Lung microvascular endothelial cell (primary cell): ENCODE measurements at places on chromosomes 7 and 10. TPM values are rescaled to one million over a fixed set of nuclear protein-coding genes. Genes with fewer than 3 reads are reported as not detected.

GRCh38 chr7:77326131-77326530, 90.0 kb downstream of the GSAP start:
- no peak for DNase-seq

- no peak for DNase-seq
These were observed 10.0 kb upstream of the GTF2IRD1 start for GRCh38 chr7:74443543-74444247.

- DNase-seq = no peak
These were observed 254.9 kb upstream of the SHH start for GRCh38 chr7:156067156-156067555.

- DNase-seq = peak; percentile 54
These were observed 268.6 kb downstream of the HGF start for GRCh38 chr7:81501220-81501619.

- no peak for DNase-seq
These were observed 116.1 kb downstream of the CLEC2L start for GRCh38 chr7:139639563-139639962.

GRCh38 chr10:24616536-24616935, 107.2 kb downstream of the ARHGAP21 start:
- DNase-seq = peak; percentile 16

NODAL gene
- total RNA-seq = not detected in 2 replicates

GDF2 gene
- not detected in 2 replicates for total RNA-seq

GRCh38 chr10:127254276-127254675, 57.9 kb upstream of the INSYN2A start:
- DNase-seq = peak; percentile 76

DNA sequence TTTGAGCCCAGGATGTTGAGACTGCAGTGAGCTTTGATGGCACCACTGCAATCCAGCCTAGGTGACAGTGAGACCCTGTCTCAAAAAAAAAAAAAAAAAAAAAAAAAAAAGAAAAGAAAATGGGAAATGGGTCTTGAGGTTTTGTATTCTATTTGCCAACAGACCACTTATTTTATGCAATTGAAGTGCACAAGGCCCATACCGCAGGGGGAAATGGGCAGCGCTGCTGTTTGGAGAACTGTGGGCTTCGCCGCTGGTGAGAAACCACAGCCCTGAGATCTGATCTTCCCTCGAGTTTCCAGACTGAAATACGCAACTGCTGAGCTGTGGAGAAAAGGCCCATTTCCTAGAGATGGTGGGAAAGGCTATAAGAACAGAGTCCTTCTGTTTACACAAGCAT, 512.0 kb downstream of the TCERG1L start:
- DNase-seq = no peak

DNA sequence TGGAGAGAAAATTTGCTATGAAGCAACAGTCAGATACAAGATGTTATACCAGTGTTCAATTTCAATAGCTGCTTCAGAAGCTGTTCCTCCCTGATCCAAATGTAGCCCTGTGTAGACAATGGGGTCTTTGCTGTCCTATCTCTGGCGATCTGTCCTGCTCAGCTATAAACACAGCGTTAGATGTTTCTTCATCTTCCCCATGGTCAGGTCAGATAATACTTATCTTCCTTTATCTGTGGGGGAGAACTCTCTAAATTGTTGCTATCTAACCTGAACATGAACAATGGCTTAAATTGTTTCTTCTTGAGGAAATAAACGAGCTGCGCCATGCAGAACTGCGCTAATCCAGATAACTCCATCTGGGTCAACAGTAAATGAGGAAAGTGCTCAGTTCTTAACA, 15.6 kb upstream of the KIAA1217 start:
- no peak for DNase-seq

DNA sequence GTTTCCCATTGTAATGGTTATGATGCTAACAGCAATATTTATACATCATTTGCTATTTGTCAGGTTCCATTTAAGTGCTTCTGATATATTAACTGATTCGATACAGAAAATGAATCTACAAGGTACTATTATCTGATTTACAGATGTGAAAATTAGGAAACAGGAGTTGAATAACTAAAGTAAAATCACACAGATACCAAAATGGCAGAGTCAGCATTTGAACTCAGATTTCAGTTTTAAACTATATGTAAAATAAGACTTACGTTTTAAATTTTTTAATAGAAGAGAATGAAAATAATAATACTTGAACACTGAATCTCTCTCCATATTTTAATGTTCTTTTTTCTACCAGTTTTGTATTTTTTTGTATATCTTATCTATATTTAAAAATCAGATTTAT, 313.2 kb downstream of the MDFIC start:
- DNase-seq = no peak

GRCh38 chr10:129613377-129613980, 146.4 kb downstream of the MGMT start:
- no peak for DNase-seq

DNA sequence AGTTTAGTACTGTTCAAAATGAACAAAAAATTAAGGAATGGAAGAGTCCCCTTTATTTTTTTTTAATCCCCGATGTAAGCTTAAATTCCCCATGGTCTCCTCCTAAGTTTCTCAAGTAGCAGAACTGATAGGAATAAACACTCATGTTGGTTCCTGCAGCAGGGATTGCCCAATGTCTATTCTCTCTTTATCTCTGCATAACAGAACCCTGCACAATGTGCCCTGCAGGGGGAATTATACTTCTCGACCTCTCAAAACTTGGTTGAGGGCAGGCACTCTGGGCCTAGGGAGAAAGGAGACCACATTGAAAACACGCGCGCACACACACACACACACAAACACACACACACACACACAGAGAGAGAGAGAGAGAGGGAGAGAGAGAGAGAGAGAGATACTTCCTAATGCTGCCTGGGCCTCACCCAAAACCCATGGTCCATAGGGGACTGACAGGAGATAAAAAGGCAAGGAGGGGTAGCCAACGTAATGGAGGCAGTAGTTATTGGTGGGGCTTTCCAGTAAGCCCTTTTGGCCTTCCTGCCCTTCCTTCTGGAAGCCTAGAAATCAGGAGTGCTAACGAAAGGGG, 22.7 kb downstream of the JAZF1 start:
- DNase-seq = no peak

GPC2 gene
- 1.3 and 2.2 TPM in 2 replicates for total RNA-seq

TMEM196 gene
- not detected in 2 replicates for total RNA-seq

PKD1L1 gene
- 0.20 and 0.44 TPM in 2 replicates for total RNA-seq

DNA sequence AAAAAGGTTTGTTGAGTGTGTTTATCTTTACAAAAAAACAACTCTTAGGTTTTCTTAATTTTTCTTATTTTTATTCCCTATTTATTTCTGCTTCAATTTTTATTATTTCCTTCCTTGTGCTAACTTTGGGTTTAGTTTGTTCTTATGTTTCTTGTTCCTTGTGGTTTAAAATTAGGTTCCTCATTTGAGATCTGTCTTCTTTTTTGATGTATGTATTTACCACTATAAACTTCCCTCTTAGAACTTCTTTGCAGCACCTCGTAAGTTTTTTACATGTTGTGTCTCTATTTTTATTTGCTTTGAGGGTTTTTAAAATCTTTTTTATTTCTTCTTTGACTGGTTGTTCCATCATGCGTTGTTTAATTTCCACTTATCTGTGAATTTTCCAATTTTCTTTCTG, 1217.1 kb upstream of the CELF2 start:
- DNase-seq = no peak

- no peak for DNase-seq
These were observed 5.6 kb upstream of the PKD1L1 start for GRCh38 chr7:47953822-47954221.

GRB10 gene
- total RNA-seq = 59.9 and 70.4 TPM in 2 replicates

INHBA gene
- 0.40 and 1.5 TPM in 2 replicates for total RNA-seq

CTAGE8 gene
- not detected in 2 replicates for total RNA-seq

- DNase-seq = peak; percentile 88
These were observed at the start of gene NT5C2 for GRCh38 chr10:103193107-103193819. Gene NT5C2 (minus strand): TSS chr10:103193272. CDS start chr10:103174958, 18,314 bp downstream.

NUTM2A gene
- total RNA-seq = under 0.01 and 0.20 TPM in 2 replicates

- no peak for DNase-seq
These were observed 134.2 kb downstream of the DIP2C start for GRCh38 chr10:555281-555680.

- peak; percentile 16 for DNase-seq
These were observed 38.7 kb downstream of the PLXNA4 start for GRCh38 chr7:132537456-132538145.

- no peak for DNase-seq
These were observed 2.4 kb downstream of the ACTA2 start for GRCh38 chr10:88949912-88950837.

DNA sequence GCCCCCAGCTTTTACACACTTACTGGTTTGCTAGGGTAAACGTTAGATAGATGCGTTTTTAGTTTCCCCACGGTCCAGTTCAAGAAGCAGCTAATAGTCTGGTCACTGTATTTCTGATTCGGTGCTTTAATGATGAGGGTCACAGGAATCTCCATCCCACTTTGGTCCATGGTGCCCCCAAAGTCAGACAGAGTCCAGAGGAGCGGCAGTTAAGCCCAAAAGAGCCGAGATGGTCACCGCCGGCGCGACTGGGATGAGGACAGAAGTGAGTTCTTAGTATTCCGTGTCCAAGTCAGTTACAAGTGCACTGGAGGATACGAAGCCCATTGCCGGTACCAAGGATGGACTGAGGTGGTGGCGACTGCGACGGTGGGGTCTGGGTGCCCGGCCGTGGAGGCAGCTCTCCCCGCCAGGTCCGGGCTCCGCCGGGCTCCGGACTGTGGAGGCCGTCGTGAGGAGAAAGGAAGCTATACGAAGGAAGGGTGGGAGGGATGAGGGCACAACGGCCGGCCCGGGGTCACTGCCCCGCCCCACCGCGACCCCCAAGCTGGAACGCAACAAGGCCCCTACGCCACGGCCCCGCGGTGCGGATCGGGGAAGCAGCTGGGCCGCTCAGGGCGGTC, 663 bp downstream of the HERPUD2 start:
- DNase-seq = no peak

OR2A1 gene
- total RNA-seq = not detected in 2 replicates

DNA sequence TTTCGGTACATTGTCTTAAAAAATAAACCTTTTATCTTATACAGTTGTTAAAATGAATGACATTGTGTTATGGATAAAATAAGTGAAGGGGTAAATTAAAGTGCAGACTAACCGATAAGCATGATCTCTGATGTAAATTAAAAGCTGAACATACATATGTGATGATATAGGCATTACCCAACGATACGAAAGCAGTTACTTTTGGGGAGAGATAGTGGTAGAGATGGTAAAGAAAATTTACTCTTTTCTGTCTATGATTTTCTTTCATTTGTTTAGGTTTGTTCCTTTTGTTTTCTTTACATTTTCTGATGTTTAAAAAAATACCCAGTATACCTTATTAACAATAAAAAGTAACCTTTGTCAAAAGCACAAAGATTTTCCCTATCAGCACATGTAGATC, 6.4 kb downstream of the C1GALT1 start:
- no peak for DNase-seq

- no peak for DNase-seq
These were observed 116.0 kb upstream of the ANKRD1 start for GRCh38 chr10:91036807-91037411.

- peak; percentile 81 for DNase-seq
These were observed at the start of gene ACBD7 for GRCh38 chr10:15088428-15089261. Gene ACBD7 (minus strand): TSS chr10:15088776. CDS start chr10:15088728, 48 bp downstream.

FAM204A gene
- 24.2 and 28.0 TPM in 2 replicates for total RNA-seq

CCDC146 gene
- 0.65 and 0.79 TPM in 2 replicates for total RNA-seq

GHRHR gene
- total RNA-seq = not detected in 2 replicates

- peak; percentile 75 for DNase-seq
These were observed 7.7 kb downstream of the KCNMA1 start for GRCh38 chr10:77629775-77630506.

DNA sequence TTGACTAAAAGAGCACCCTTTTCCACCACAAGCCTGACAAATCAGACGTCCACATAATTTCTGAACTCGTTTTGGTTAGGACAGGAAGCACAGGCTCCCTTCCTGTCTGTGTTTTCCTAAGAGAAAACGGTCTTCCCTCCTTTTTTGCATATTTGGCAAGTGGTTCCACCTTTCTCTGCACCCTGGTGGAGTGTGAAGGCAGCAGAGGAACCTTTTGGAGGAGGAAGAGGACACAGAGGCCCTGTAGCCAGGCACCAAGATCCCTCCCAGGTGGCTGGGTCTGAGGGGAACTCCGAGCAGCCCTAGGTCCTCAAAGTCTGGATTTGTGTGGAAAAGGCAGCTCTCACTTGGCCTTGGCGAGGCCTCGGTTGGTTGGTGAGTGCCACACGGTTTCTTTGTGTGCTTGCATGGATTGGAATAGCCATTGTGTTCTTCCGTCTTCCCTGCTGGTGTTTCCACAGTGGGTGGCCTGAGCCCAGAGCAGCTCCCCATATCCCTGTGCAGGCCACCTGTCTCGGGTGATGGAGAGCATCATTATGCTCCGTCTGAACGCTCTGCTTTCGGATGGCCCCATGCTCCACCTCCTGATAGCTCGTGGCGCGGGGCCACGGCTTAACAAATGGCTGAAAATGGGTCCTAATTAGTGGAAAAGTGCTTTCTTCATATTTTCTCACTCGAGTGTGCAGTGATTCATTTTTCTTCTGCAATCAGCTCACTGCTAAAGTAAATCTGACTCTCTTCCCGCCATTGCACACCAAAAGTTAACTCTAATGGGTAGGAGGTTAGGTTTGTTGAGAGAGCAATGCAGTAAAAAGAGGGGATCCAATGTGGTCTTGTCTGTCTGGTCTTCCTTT, 4.2 kb downstream of the IKZF1 start:
- DNase-seq = no peak

DNA sequence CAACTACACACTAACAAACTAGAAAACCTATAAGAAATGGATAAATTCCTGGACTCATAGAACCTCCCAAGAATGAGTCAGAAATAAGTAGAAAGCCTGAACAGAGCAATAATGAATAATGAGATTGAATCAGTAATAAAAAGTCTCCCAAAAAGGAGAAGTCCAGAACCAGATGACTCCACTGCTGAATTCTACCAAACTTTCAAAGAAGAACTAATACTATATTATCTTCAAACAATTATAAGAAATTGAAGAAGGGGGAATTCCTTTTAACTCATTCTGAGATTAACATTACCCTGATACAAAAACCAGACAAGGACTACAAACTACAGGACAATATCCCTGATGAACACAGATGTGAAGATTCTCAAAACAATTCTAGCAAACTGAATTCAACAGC, 47.8 kb upstream of the CDK6 start:
- no peak for DNase-seq

- peak; percentile 87 for DNase-seq
These were observed 70.3 kb upstream of the RSU1 start for GRCh38 chr10:16887565-16887964.

GRCh38 chr7:55234408-55234807, 130.7 kb upstream of the LANCL2 start:
- DNase-seq = no peak

ASAH2 gene
- 0.22 and 0.79 TPM in 2 replicates for total RNA-seq

UBTD1 gene
- 41.6 and 59.9 TPM in 2 replicates for total RNA-seq

C10orf53 gene
- not detected in 2 replicates for total RNA-seq

DNA sequence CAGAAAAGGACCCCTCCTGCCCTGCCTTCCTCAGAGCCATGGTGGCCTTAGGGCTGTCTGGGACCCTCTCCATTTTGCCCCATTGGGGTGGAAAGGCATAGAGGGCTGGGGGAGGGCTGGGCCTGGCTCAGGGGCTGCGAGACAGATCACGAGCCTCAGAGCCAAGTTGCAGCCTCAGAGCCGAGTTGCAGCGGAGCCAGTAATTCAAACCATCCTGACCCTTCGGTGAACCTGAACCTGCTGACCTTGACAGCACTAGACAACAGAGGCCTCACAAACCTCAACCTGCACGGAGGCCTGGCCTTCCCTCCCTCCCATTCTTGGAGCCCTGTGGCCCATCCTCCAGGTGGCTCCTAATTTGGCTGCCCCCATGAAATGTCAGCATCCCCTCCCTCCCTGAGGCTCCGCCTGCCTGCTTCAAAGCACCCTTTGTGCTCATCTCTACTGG, 45.4 kb downstream of the PAX2 start:
- no peak for DNase-seq

- DNase-seq = peak; percentile 41
These were observed 71.7 kb downstream of the GNAT3 start for GRCh38 chr7:80439894-80440821.

CTAGE4 gene
- total RNA-seq = not detected in 2 replicates
